ENCODE measurements at places on chromosomes 7 and 10. TPM values are rescaled to one million over a fixed set of nuclear protein-coding genes. Genes with fewer than 3 reads are reported as not detected.

DNA sequence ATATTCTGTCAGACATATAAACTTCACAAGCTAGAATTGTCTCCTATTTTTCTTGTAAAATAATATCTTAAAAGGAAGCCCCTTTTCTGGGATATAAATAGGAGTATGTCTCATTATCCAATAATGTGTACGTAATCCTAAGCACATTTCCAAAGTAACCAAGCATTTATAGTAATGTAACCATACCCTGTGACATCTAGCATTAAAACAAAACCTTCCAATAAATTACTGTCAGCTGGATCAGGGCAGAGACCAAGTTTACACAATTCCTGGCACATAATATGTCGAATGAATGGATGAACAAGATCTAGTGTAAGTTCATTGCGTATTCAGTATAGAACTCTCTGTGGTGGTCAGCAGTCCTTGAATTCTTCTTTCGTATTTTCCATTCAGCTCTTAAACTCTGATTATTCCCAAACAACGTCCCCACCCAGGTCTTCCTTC lies 14.3 kb downstream of the CPED1 start:
- H3K27ac ChIP-seq, result peak overlapping the region; percentile 60
- H3K27me3 ChIP-seq, result no peaks in the 10 kb centered on the region
- H3K4me3 ChIP-seq, result no peak overlapping the region

- peak overlapping the region; percentile 70 for H3K4me3 ChIP-seq
- H3K36me3 ChIP-seq, result no peaks in the 10 kb centered on the region
- no peaks in the 10 kb centered on the region for H3K27me3 ChIP-seq
- DNase-seq, result peak; percentile 45
- peak overlapping the region; percentile 74 for H3K27ac ChIP-seq
Measured at GRCh38 chr7:33903791-33904680, 1.3 kb upstream of the BMPER start.

DNA sequence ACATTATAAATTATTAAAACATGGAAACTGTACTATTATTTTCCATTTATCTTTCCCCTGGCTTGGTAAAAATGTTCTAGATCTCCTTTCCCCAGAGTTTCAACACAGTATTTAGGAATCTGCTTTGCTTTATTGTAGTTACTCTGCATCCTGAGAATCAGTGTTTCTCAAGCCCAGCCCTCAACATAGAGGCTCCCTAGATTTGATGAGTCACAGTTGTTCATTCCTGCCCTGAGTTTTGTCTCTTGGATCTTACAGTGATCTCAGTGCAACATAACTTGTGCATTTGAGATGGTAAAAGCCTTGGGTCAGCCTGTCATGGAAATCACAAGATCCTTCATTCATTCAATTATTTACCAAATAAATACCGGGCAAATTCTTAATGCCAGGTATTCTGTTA lies 63.0 kb downstream of the VAX1 start:
- peak; percentile 7 for DNase-seq
- no peaks in the 10 kb centered on the region for H3K27me3 ChIP-seq
- H3K27ac ChIP-seq, result no peak overlapping the region
- no peaks in the 10 kb centered on the region for H3K36me3 ChIP-seq
- H3K4me1 ChIP-seq, result no peaks in the 10 kb centered on the region

The SFTPD gene
- total RNA-seq, result not detected

GRCh38 chr7:113283861-113284260 lies 165.5 kb upstream of the SMIM30 start:
- H3K36me3 ChIP-seq, result no peaks in the 10 kb centered on the region
- no peaks in the 10 kb centered on the region for H3K27me3 ChIP-seq
- H3K27ac ChIP-seq, result no peak overlapping the region
- no peak overlapping the region for H3K4me3 ChIP-seq
- DNase-seq, result peak; percentile 79

- peaks cover 4% of the 10 kb centered on the region for H3K4me1 ChIP-seq
- peak overlapping the region; percentile 90 for H3K4me3 ChIP-seq
- DNase-seq, result peak; percentile 28
- H3K27ac ChIP-seq, result peak overlapping the region; percentile 36
Measured at GRCh38 chr7:70694434-70694970, 437.4 kb upstream of the GALNT17 start.

The OR13A1 gene
- total RNA-seq, result not detected

- peaks cover 4% of the 10 kb centered on the region for H3K36me3 ChIP-seq
- no peaks in the 10 kb centered on the region for H3K27me3 ChIP-seq
- peak; percentile 76 for DNase-seq
- peak within 1 kb of the TSS; percentile 85 for H3K4me3 ChIP-seq
- peak within 1 kb of the TSS; percentile 92 for H3K27ac ChIP-seq
- H3K4me1 ChIP-seq, result peaks cover 16% of the 10 kb centered on the region
Measured at GRCh38 chr7:140640727-140641523, at the start of gene DENND2A. Gene DENND2A, minus strand, starts transcription at chr7:140640813. Its CDS starts 38,416 bp downstream, at chr7:140602397.

DNA sequence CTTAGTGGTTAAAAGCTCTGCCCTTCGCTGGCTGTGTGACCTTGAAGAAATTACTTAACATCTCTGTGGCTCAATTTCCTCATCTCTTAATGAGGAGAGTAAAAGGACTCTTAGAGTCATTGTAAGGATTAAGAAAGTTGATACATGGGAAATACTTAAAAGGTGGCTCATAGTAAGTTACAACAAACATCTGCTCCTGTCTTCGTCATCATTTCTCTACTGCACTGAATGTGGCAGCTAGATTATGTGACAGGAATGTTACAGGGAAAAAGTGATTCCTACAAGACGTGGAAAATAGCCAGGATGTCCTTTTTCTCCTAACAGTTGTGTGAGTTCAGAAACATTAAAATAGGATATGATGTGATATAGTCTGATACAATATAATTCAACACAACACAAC lies 184.7 kb downstream of the FRMD4A start:
- H3K4me3 ChIP-seq, result peak overlapping the region; percentile 13
- DNase-seq, result peak; percentile 95
- no peaks in the 10 kb centered on the region for H3K36me3 ChIP-seq
- peak overlapping the region; percentile 55 for H3K27ac ChIP-seq

- no peaks in the 10 kb centered on the region for H3K36me3 ChIP-seq
- no peak overlapping the region for H3K27ac ChIP-seq
- H3K27me3 ChIP-seq, result no peaks in the 10 kb centered on the region
- DNase-seq, result no peak
- no peak overlapping the region for H3K4me3 ChIP-seq
Measured at GRCh38 chr10:98619446-98619845, 172.7 kb upstream of the HPS1 start.

DNA sequence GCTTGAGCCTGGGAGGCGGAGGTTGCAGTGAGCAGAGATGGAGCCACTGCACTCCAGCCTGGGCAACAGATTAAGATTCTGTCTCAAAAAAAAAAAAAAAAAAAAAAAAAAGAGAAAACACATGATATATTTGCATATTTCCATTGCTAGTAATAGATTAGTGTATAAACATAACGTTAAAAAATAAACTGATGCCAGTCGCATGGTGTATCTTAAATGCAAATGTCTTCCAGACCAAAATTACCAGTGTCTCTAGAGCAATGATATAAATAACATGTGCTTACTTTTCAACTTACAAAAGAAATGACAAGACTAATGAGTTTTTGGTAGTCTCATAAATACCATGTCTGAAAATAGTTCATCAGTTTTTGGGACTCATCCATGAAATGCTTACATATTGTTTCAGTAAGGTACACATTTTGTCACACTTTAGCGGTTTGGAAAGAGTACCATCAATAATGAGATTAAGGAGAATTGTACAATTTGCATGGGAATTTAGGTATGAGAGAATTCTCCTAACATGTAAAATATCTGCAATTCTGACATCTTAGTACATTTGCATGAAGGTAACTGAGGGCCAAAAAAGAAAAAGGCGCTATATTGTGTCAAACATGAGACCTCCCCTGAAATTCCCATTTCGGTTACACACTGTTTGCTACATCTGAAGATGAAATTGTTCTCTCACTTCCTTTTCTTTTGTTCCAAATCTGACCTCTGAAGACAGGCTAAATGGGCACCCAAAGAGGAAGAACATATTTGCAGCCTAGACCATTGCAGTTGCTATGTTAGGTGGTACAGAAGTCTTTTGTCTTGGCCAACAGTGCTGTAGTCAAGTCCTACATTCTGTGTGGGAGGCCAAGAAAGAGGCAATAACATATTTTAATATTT lies 51.5 kb upstream of the PIP4K2A start:
- H3K4me3 ChIP-seq, result no peak overlapping the region
- DNase-seq, result no peak
- no peaks in the 10 kb centered on the region for H3K36me3 ChIP-seq
- no peaks in the 10 kb centered on the region for H3K4me1 ChIP-seq

DNA sequence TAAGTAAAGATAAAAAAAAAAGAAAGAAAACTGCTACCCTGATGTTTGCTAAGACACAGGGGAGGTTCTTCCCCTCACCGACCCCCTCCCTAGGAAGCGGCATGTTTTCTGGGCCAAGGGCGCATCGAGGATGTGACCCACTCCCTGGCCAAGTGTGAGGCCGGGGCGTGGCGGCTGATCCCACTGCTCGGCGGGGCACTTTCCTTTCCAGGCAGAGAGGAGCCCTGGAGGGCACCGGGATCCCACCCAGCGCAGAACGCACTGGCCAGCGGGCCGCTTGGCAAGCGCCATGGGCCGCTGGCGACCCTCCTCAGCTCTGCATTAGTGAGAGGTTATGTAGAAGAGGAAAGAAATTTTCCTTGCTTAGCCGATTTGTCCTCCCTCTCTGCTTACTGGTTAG lies 93.4 kb downstream of the ZNF736 start:
- H3K27me3 ChIP-seq, result no peaks in the 10 kb centered on the region
- H3K4me1 ChIP-seq, result no peaks in the 10 kb centered on the region
- no peak overlapping the region for H3K27ac ChIP-seq
- no peaks in the 10 kb centered on the region for H3K36me3 ChIP-seq
- DNase-seq, result no peak
- H3K4me3 ChIP-seq, result no peak overlapping the region

The BTBD16 gene
- total RNA-seq, result not detected

GRCh38 chr10:81179324-81179723 lies 641.6 kb downstream of the SH2D4B start:
- no peaks in the 10 kb centered on the region for H3K36me3 ChIP-seq
- no peaks in the 10 kb centered on the region for H3K4me1 ChIP-seq
- DNase-seq, result no peak
- no peak overlapping the region for H3K4me3 ChIP-seq
- H3K27me3 ChIP-seq, result no peaks in the 10 kb centered on the region

- H3K27me3 ChIP-seq, result no peaks in the 10 kb centered on the region
- H3K4me1 ChIP-seq, result peaks cover 19% of the 10 kb centered on the region
- DNase-seq, result no peak
Measured at GRCh38 chr10:110509560-110509959, 11.9 kb downstream of the DUSP5 start.

DNA sequence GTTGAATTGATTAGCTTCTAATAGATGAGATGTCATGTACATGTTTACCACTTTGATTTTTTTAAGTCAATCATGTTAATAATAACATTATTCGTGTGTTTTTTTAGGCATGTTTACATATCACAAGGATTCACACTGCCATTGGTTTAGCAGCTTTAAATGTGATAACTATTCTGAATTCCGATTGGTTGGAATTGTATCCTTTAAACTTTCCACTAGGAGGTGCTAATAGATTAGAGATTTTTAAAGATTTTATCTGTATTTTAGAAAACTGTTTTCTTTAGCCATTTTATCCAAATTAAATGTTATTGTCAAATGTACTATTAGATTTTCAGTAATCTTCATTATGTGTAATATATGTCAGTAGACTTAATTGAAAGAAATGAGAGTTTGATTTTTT lies 83.2 kb downstream of the HECTD2 start:
- H3K27ac ChIP-seq, result no peak overlapping the region
- no peaks in the 10 kb centered on the region for H3K27me3 ChIP-seq
- DNase-seq, result peak; percentile 63
- no peak overlapping the region for H3K4me3 ChIP-seq

DNA sequence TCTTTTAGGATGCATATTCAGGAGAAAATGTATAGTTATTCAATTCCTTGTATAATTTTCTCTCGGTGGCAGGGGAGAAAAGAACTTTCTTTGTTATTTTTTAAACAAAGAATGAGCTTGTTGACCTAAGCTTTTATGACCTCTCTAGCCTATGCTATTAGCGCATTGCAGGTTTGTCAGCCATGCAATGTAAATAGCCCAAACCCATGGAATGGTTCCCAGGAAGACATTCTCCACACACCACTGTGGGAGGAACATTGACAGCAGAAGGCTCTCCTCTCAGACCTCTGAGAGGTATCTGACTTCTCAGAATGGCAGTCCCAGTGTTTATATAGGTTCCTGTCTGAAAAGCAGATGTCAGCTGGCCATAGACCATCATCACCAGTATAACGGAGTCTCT lies 19.6 kb upstream of the AGBL3 start:
- no peak overlapping the region for H3K27ac ChIP-seq
- H3K36me3 ChIP-seq, result peaks cover 39% of the 10 kb centered on the region
- H3K27me3 ChIP-seq, result no peaks in the 10 kb centered on the region
- H3K4me3 ChIP-seq, result no peak overlapping the region

Measured in IMR-90 (cell line).